ENCODE measurements at places on chromosomes 2 and 18.

DNA sequence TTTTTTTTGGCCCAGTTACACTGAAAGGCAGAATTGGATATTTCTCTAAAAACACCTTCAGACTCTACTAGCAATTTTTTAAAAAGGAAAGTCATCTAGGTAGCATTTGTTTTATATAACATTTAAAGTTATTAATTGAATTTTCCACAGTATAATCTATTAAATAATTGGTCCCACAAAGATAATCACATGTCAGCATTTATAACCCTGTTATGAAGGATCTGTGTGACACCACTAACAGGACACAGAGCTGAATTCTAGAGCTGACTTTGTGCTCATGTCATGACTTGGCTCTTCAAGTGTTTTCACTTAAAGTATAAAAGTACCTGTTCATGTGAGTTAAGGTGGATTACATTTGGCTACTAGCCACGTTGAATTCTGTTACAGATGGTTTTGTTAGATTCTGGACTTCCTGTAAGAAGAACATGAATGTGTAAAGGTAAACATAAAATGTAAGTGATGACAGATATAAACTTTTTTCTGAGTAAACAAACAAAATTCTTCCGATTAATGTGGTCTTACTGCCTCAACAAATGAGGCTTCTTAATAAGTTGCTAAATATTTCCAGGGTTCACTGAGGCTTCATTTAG is 69.1 kb upstream of the PROKR1 start:
- DNase-seq: no peak

GRCh38 chr2:235721625-235722024 is 227.8 kb downstream of the AGAP1 start:
- DNase-seq: no peak

- no peak for DNase-seq
Observed at GRCh38 chr2:235689427-235689853, 195.6 kb downstream of the AGAP1 start.

DNA sequence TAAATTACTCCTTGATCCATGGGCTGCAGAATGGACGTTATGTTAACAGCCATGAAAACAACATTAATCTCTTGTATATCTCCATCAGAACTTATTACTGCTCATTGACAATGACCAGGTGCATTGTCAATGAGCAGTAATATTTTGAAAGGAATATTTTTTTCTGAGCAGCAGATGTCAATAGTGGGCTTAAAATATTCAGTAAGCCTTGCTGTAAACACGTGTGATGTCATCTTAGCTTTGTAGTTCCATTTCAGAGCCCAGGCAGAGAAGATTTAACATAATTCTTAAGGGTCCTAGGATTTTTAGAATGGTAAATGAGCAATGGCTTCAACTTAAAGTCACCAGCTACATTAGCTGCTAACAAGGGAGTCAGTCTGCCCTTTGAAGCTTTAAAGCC is 26.6 kb downstream of the CFAP210 start:
- no peak for DNase-seq

GRCh38 chr2:40244675-40245074 is 207.2 kb downstream of the SLC8A1 start:
- no peak for DNase-seq

DNA sequence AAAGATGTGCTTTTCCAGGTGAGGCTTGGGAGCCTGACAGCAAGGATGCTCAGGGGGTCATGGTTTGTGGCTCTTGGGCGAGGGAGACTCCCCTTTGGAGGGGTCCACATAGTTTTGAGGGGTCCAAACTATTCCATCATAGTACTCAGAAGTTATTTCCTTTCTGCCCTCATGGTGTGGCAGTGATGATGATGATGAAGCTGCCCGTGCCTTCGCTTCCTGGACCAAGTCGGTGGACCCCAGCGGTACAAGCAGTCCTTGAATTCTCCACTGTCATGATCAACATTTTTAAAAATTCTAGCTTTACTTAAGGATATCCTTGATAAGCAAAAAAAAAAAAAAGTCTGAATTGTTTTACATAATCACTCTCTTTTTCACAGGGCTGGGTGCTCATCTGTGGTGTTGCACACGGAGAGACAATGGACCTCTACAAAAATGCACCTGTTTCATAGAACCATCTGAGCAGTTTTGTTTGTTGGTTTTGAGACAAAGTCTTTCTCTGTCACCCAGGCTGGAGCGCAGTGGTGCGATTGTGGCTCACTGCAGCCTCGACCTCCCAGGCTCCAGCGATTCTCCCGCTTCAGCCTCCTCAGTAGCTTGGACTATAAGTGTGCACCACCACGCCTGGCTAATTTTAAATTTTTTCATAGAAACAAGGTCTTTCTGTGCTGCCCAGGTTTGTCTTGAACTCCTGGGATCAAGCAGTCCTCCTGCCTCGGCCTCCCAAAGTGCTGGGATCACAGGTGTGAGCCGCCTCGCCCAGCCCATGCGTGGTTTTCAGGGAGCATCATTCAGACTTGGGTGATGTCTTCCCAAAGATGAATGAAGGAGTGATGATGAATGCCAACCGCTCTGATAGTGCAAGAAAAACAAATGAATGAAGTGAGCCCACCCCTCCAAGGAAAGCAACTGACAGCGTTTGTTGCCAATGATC is 271.4 kb upstream of the HDAC4 start:
- DNase-seq: no peak

- no peak for DNase-seq
Observed at GRCh38 chr2:183248866-183249567, 124.8 kb downstream of the NUP35 start.

DNA sequence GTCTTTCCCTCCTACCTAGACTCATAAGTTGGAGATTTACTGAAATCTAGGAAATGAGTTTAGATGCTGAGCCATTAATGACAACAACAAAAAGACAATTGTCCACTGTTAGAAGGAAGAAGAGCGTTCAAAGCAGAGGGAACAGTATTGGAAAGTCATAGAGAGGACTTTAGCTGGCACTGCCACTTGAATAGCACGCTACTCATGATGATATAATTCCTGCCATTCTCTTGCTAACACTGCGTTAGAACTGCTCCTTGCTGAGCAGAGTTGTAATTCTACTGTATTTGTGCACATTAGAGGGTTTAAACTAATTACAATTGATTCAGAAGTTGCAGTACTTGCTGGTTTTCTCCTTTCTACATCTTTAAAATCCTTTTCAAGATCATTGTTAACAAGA is 9.0 kb upstream of the AFTPH start:
- DNase-seq: no peak

GRCh38 chr18:74084184-74084855 is 63.3 kb downstream of the FBXO15 start:
- no peak for DNase-seq

DNA sequence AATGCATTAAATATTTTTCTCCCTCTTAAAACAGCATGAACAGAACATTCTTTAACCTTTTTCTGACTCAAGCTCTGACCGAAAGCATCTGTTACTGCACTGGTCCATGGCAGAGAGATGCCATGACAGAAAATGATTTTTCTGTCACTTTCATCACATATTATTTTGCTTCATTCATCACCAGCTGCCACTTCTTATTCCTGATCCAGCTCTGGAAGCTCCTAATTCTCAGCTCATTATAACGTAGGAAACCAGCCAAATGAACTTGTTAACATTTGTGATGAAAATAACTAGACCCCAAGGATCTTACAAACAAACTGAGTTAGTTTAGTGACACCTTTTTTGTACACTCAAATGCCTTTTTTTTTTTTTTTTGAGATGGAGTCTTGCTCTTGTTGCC is 7.6 kb upstream of the CFLAR start:
- DNase-seq: no peak

DNA sequence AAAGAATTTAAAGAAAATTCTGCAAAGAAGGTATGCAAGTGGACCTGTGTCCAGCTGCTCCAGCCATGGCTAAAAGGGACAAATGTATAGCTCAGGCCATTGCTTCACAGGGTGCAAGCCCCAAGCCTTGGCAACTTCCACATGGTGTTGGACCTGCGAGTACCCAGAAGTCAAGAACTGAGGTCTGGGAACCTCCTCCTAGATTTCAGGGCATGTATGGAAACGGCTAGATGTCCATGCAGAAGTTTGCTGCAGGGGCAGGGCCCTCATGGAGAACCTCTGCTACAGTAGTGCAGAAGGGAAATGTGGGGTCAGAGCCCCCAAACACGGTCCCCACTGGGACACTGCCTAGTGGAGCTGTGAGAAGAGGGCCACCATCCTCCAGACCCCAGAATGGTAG is 284.0 kb upstream of the RAB6C start:
- no peak for DNase-seq

GRCh38 chr2:86064006-86064405 is 41.7 kb downstream of the POLR1A start:
- no peak for DNase-seq

DNA sequence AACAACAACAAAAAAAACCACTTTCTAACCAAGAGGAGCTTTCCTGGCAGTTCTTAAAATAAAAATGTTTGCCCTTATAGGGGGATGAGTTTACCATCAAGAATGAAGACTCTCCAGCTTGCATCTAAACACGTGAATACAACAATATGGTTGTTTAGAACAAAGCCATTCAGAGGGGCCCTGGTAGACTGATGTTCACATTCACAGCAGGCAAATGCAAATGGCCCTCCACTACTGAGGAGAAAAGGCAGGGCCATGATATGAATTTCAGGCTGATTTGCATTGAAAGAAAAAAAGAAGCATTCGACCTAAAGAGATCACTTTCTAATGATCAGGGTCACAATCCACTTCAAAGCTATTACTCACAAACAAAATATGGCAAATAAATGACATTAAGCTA is 65.3 kb upstream of the OTOS start:
- no peak for DNase-seq

GRCh38 chr2:46812361-46813019 is 103.1 kb downstream of the MCFD2 start:
- no peak for DNase-seq

- DNase-seq: no peak
Observed at GRCh38 chr2:66443186-66443978, 8.5 kb downstream of the MEIS1 start.

- DNase-seq: no peak
Observed at GRCh38 chr2:181364492-181365170, 92.6 kb upstream of the ITGA4 start.

GRCh38 chr18:48348739-48349138 is 60.4 kb downstream of the ZBTB7C start:
- no peak for DNase-seq

DNA sequence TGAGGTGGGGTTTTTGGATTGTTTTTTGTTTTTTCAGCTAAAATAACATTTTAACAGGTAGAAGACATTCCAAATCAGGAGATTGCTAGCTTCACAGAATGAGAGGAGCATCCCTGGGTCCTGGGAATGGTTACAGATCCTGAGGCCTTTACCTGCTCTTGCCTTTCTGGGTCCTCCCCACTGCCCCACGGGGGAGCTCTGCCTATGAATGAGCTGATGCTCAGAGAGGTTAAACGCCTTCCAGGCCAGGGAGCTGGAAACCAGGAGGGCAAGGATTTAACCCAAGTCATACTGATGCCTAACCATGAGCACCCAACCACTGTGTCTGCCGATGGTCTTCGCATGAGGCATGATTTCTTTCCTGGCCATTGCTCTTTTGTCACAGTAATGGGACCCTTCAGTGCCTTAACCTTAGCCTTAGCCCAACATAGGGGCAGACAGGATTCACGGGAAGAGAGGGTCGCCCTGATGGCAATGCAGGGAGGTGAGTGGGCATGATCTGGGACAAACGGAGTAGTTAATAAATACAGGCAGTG is 16.1 kb downstream of the MOCOS start:
- no peak for DNase-seq

DNA sequence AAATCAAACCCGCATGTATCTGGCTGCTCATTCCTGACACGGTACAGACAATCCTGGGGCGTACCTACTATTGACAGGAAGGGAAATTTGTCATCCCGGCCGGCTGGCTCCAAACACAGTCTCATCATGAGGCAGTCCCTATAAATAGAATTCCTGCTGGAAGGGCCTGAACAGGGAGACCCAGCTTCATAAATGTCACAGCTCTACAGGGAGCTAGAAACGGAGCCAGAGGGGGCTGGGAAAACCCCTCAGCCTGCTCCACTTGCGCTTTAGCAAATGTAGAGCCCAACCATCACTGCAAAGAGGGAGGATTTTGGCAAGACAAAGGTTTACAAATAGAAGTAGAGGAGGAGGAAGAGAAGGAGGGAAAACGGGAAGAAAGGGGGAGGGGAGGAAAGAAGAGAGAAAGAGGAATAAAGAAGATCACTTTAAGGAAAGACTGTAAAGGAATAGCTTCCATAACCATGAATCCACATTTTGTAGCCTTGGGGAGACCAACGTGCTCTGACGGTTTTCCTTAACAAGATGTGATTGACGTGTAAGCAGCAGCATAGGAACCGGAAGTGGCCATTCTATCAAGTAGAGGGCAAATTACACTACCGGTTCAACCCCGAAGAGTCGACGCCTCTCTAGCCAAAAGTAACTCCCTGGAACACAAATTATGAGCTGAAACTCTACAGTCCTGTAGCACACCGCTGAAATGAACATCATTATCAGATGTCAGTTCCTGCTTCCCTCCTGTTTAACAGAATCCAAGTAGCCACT is 56.8 kb upstream of the TTN start:
- DNase-seq: no peak

- no peak for DNase-seq
Observed at GRCh38 chr18:36386150-36386920, 88.8 kb downstream of the FHOD3 start.

DNA sequence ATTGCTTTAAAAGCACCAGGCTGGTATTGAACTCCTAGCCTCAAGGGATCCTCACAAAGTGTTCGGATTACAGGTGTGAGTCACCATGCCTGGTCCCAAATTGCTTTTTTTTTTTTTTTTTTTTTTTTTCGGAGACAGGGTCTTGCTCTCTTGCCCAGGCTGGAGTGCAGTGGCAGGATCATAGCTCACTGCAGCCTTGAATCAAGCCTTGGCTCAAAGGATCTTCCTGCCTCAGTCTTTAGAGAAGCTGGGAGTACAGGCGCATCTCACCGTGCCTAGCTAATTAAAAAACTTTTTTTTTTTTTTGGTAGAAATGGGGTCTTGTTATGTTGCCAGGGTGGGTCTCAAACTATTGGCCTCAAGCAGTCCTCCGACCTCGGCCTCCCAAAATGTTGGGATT is 12.8 kb downstream of the MTA3 start:
- DNase-seq: no peak

DNA sequence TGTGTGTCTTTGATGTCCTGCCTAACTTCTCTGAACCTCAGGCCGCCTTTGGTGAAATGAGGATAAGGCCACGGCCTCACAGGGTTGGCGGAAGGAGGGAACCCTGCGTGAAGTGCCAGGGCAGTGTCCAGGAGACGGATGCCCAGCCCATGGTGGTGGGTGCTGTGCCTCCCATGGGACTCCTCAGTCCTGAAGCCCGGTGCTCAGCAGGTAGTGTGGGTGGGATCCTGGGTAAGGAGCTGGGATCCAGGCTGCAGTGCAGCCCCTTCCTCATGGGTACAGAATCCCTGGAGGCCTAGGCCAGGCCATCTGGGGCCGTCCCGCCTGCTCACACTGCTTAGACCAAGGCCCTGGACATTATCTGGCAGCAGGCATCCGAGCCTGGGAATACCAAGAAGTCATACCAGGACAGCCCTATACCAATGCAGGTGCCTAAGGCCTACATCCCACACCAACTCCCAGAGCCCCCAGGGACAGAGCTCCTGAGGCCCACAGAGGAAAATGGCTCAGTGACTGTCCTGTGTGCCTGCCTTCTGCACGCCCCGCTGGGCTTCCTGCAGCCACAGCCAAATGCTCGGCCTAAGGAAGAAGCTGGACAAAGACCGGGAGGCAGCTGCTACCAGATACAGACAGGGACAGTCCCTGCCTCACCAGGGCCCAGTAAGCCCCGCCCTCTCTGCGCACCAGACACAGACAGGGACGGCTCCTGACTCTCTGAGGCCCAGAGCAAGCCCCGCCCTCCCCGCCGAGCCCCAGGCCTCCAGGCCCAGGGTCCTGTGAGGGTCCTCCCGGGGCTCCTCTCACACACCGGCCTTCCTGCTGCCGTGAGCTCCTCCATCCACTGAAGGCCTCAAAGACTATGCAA is 78.0 kb downstream of the NDUFA10 start:
- DNase-seq: no peak

- no peak for DNase-seq
Observed at GRCh38 chr2:16613539-16614011, 52.1 kb downstream of the CYRIA start.

Measured in activated gamma-delta T cell treated with anti-CD3 and anti-CD28 coated beads, Interleukin-2, amount 50 U/mL, for 16 hours (primary cell).